PC-3 (cell line): ENCODE measurements at places on chromosomes 7 and 10.

GRCh38 chr10:112797855-112798254 lies 152.2 kb upstream of the TCF7L2 start:
- H3K27ac ChIP-seq: no peak overlapping the region
- no peak overlapping the region for H3K4me3 ChIP-seq
- no peak for DNase-seq

DNA sequence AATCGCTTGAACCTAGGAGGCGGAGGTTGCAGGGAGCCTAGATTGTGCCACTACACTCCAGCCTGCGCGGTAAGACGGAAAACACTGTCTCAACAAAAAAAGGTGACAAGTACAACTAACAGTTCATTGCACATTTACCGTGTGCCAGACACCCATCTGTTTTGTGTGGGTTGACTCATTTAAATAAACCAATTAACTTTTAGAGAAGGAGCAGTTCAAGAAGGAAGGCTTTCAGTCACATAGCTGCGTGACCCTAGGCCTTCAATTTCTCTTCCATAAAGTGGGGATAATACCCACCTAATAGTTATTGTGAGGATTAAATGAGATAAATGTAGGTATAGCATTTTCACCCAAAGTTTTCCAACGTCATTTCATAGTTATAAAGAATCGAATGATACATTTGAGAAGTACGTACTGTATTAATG lies 52.3 kb upstream of the KDM7A start:
- H3K27ac ChIP-seq: no peak overlapping the region
- H3K4me3 ChIP-seq: no peak overlapping the region
- no peaks in the 10 kb centered on the region for H3K27me3 ChIP-seq
- H3K4me1 ChIP-seq: peaks cover 9% of the 10 kb centered on the region
- H3K36me3 ChIP-seq: no peaks in the 10 kb centered on the region
- no peak for DNase-seq

DNA sequence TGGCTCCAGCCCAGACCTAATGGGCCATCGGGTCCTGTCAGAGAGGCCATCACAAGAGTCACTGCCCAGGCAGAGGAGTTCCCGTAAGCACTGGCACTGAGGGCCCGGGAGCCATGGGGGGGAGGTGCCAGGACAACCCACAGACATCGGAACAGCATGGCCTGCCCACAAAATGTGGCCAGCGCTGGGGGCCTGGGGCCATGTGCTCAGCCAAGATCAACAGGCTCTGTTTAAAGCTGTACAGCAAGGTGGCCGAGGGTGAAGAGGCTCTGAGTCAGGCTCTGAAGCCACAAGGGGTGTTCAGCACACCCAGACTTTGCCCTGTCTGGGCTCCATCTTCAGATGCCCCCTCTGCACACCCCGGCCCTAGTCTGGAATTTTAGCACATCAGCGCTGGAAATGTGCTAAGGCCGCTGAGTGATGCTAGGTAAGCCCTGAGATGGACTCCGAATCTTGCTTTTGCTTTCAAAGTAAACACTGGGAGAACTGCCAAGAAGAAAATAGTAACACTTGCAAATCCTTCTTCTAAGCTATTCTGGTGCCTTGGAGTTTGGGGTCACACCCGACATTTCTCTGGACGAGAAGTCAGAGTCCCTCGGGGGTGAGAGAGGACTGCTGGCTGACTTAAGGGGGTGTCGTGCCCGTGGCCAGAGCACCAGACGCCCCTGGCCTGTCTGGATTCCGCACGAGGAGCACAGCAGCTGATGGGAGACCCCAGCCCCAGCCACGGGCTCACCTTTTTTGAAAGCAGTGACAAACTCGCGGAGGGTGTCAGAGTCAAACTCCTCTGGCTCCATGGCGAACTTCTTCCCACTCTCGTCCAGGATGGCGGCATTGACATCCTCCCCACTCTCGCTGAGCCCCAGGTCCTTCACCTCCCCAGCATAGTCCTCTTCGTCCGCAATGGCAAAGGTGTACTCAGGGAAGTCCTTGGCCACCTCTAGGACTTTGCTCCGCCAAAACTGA lies 23.6 kb downstream of the PDIA4 start:
- H3K4me3 ChIP-seq: no peak overlapping the region
- DNase-seq: no peak
- H3K27me3 ChIP-seq: no peaks in the 10 kb centered on the region
- H3K27ac ChIP-seq: no peak overlapping the region
- H3K4me1 ChIP-seq: no peaks in the 10 kb centered on the region
- H3K36me3 ChIP-seq: peaks cover 47% of the 10 kb centered on the region

DNA sequence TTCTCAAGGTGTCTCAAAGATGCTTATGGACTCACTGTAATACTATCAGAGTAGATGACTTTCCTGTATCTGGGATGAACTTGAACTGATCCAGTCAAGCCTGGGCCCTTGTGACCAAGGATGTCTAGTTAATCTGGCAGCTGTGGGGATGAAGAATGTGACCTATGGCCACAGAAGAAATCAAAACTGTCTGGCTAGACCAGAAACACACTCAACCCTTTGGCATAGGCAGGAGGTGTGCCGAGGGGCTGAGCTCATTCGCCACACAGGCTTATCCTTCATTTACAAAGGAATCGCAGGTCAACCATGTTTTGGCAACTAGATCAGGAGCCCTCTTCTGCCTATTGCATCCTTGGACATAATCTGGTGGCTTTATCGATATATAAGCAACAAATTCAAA lies 110.6 kb downstream of the ATXN7L1 start:
- H3K4me1 ChIP-seq: peaks cover 32% of the 10 kb centered on the region
- no peak overlapping the region for H3K4me3 ChIP-seq
- no peak overlapping the region for H3K27ac ChIP-seq
- H3K27me3 ChIP-seq: no peaks in the 10 kb centered on the region
- no peaks in the 10 kb centered on the region for H3K36me3 ChIP-seq

DNA sequence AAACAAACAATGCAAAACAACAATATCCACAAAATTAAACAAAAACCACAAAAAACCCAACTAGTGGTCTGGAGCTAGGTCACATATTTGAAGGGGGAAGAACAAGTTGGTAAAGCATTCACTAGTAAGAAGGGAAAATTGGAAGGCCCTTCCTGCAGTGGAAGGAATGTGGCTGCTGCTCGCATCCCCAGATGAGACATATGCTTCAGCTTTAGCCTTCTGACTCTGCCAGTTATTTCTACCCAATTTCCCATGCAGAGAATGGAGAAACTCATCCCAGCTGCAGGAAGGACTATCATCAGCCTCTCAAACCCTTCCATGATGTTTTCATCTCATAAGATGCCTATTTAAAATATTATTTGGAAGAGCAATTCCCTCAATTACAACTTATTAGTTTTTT lies 176.6 kb downstream of the BMPER start:
- no peak for DNase-seq
- H3K4me3 ChIP-seq: no peak overlapping the region
- H3K4me1 ChIP-seq: no peaks in the 10 kb centered on the region
- H3K27me3 ChIP-seq: no peaks in the 10 kb centered on the region; the same call in 1 of the 2 replicates
- no peaks in the 10 kb centered on the region for H3K36me3 ChIP-seq

DNA sequence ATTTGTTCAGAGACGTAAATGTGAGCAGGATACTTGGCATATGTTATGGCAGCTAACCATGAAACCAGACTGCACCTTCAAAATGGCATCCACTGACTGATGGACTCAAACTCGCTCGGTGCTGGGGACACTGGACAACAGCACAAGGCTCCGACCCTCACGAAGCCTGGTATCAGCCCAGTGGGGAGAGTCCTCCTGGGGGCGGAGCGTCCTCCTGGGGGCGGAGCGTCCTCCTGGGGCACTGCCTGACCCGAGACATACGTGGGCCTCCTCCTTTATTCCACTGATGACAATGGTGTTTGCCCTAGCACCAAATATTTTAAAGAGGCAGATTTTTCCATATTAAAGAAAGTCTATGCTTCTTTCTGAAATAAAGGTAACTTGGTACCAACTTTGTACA lies 39.5 kb downstream of the ESYT2 start:
- H3K4me3 ChIP-seq: no peak overlapping the region
- DNase-seq: no peak
- H3K27ac ChIP-seq: no peak overlapping the region

DNA sequence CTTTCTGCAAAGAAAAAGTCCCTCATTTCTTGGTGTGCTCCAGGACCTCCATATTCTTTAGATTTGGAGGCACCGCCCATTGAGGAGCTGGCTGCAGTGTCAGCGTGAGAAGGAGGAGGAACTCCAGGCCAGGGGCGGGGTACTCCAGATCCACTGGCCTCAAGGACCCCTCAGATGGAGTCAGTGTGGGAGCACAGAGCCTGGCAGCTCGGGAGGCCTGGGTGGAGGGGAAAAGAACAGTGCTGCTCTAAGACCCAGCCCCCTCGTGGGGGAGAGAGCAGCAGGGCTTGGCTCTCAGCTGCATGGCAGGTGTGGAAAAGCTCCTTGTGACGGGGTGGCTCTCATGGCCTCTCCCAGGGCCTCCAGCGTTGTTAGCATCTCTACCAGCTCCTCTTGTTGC lies 70.5 kb downstream of the ITGB1 start:
- no peak for DNase-seq
- no peaks in the 10 kb centered on the region for H3K36me3 ChIP-seq
- H3K4me3 ChIP-seq: no peak overlapping the region
- no peak overlapping the region for H3K27ac ChIP-seq
- H3K4me1 ChIP-seq: no peaks in the 10 kb centered on the region
- H3K27me3 ChIP-seq: no peaks in the 10 kb centered on the region

DNA sequence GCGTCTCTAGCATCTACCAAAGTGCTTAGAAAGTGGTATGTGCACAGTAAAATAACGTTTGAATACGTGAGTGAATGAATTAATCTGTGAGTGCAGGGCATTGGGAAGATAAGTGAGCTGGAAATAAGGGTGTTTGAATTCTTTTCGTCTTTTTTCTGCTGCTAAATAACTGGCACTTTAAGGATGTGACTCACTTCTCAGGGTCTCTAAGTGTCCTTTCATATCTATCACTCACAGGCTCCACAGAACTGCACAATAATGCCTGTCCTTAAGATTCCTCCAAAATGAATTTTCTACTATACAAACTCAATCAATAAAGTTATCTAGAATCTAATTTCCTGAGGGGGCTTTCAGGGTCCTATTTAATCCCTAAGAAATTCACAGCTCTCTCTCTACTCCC lies 3.2 kb upstream of the DGKB start:
- DNase-seq: no peak
- no peak overlapping the region for H3K27ac ChIP-seq
- no peaks in the 10 kb centered on the region for H3K27me3 ChIP-seq
- H3K36me3 ChIP-seq: no peaks in the 10 kb centered on the region

- no peaks in the 10 kb centered on the region for H3K4me1 ChIP-seq
- no peaks in the 10 kb centered on the region; the same call in 1 of the 2 replicates for H3K27me3 ChIP-seq
- no peaks in the 10 kb centered on the region for H3K36me3 ChIP-seq
- H3K4me3 ChIP-seq: no peak overlapping the region
- H3K27ac ChIP-seq: no peak overlapping the region
- DNase-seq: no peak
These were observed 2.5 kb upstream of the GDF2 start for GRCh38 chr10:47319784-47320183.

DNA sequence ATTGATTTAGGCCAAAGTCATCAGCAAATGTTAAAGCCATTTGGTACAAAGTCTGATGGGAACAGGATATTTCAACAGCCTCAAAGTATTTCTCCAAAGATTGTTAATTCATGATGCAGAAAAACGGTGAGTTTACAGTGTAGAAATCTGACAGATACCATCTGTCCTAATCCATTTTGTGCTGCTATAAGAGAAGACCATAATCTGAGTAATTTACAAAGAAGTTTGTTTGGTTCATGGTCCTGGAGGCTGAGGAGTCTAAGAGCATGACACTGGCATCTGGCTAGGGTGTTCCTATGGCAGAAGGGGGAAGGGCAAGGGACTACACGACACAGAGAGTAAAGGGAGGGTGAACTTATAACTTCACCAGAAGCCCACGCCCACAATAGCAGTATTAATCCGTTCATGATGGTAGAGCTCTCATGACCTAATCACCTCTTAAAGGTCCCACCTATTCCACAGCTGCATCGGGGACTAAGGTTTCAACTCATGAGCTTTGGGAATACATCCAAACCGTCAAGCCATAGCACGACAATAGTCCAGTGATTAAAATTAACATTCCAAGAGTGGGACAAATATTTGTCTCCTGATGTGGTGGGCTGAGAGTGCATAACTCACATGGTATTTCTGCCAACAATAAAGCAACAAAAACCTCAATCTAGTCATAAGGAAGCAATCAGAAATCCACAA lies 298.6 kb upstream of the AKR1E2 start:
- no peaks in the 10 kb centered on the region for H3K27me3 ChIP-seq
- DNase-seq: peak; percentile 20
- no peaks in the 10 kb centered on the region for H3K36me3 ChIP-seq
- peaks cover 5% of the 10 kb centered on the region; the same call in 1 of the 2 replicates for H3K4me1 ChIP-seq

DNA sequence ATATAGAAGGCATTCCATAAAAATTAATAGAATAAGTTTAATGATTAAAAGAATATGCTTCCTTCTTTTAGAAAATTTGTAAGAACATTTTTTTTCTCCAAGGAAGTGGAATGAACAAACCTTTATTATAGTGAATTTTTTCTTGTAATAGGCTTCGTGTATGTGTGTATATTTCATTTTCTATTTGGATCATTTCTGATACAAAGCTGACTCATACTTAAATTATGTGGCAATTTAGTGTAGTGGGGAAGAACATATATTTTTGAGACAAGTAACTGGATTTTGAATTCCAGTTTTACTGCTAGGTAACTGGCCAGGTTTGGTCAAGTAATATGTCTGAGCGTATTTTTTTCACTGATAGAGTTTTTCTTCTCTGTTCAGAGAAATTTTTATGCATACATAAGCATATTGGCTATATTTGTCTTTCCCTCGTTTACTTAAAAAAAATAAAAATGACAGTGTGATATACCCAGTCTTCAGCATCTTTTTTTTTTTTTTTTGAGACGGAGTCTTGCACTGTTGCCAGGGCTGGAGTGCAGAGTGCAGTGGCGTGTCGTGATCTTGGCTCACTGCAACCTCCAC lies 50.8 kb downstream of the CDK13 start:
- peak; percentile 10 for DNase-seq
- H3K27ac ChIP-seq: no peak overlapping the region
- no peak overlapping the region for H3K4me3 ChIP-seq

DNA sequence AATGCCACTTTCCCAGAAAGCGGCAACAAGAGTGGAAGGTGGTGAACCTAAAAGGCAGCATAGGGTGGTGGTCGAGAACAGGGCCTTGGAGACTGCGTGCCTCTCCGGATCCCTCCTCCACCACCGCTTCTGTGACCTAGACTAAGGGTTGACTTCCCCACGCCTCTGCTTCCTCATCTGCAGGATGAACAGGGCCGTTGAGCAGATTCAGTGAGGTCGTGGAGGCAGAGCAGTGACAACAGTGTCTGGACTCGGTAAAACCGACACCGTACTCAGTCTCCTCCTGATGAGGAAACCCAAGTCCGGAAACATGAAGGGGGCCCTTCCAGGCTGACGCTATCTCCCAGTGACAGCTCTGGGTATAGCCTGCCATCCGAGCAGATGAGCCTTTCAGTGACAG lies 162.6 kb downstream of the CELF2 start:
- H3K27me3 ChIP-seq: peaks cover 8% of the 10 kb centered on the region; the same call in 1 of the 2 replicates
- no peak overlapping the region for H3K27ac ChIP-seq
- H3K4me1 ChIP-seq: no peaks in the 10 kb centered on the region
- H3K36me3 ChIP-seq: no peaks in the 10 kb centered on the region
- DNase-seq: no peak
- no peak overlapping the region for H3K4me3 ChIP-seq
